ENCODE measurements at places on chromosomes 6 and 20. TPM values are rescaled to one million over a fixed set of nuclear protein-coding genes. Genes with fewer than 3 reads are reported as not detected.

GRCh38 chr6:152948150-152948768 lies 34.6 kb downstream of the FBXO5 start:
- DNase-seq = no peak

- no peak for DNase-seq
Measured at GRCh38 chr6:16067568-16067967, 61.3 kb upstream of the MYLIP start.

GRCh38 chr20:1918491-1919165 lies 23.4 kb downstream of the SIRPA start:
- no peak for DNase-seq

DNA sequence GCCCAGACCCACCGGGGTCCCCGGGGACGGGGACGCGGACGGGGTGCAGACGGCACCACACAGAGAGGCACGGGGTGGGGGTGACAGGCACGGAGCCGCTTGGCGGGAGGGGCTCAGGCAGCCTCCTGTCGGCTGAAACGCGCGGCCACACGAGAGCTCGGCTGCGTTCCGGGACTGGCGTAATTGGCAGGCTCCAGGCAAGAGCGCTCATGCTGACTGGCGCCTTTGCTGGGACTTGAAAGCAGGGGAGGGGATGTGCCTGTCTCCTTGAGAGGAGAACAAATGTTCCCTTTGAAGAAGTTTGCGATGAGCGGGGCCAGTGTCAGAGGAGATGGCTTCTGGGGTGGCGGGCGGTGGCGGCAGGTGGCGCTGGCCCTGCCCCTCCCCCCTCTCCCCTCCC lies 25.8 kb downstream of the BHLHE23 start:
- no peak for DNase-seq

DNA sequence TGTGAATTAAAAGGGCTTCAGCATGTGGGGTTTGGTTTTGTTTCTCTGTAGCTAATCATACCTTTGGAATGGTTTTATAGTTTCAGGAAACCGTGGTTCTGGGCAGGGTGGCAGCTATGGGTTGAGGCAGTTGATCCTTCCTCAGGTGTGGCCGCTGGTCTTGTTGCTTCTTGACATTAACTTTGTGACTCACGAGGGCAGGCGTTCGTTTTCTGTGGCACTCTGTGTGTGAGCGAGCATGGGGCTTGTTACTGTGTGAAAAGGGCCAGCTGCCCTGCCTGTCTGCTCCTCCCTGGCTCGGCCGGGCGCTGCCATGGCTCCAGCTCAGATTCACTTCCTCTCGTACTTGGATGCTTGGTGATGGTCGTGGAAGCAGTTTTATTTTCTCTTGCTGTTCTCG lies 16.2 kb downstream of the DNAJC5 start:
- no peak for DNase-seq

DNA sequence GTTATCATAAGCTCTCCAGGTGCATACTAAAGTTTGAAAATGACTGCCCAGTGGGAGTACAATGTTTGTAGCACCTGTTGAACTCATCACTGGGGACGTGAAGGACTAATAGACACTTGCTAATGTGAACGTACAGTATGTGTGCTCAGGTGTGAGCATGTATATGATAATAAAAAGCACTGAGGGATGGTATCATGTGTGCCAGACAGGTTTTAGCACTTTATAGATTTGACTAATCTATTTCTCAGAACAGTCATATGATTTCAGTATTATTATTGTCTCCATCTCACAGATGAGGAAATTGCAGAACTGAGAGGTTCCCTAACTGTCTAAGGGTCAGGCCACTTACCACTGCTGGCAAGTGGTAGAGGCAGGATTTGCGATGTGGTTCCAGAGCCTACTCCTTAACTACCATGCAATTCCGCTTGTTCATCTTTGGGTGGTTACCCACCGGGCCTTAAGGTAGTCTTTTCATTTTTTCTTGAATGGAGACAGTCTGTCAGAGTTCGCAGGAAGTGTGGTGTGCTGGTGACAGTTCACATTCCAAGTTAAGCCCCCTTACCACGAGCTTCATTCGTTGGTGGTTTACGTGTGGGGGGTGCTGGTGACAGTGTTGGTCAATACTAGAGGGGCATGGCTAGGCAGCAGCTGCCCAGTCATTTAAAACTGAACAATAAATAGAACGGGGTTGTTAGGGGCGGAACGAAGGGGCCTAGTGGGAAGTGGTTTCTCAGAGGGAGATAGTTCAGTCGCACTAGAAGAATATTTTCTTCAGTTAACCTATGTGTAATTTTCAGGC lies 46.8 kb downstream of the RREB1 start:
- no peak for DNase-seq

- DNase-seq = no peak
Measured at GRCh38 chr6:111361648-111362047, 121.4 kb downstream of the REV3L start.

DNA sequence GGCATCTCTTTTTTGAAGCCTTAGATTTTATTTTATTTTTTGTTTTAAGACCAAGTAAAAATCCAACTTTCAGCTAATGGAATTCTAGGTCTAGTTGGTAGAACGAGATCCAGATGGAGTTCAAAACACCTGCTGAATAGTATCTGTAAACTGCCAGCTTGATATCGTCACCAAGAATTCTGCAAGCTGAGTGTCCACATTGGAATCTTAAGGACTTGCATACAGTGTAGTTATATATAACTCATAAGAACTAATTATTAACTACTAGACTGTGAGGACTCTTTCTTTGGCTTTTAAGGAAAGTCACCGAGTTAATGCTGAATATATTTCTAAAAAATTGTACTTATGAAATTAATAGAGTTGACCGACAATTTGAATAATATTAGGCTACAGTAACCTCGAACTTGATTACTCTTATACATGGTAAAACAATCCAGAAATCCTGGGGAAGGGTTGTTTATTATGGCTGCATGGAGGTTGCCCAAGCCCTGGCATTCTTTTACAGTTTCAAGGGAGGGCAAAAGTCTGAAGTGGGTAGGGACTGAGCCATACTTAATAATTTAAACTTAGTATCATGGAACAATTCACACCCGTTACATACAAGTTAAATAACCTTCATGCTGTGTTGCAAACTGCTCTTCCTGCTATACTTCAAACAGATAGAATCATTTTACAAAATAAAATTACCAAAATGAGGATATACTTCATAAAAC lies 553.9 kb downstream of the PTPRT start:
- no peak for DNase-seq

DNA sequence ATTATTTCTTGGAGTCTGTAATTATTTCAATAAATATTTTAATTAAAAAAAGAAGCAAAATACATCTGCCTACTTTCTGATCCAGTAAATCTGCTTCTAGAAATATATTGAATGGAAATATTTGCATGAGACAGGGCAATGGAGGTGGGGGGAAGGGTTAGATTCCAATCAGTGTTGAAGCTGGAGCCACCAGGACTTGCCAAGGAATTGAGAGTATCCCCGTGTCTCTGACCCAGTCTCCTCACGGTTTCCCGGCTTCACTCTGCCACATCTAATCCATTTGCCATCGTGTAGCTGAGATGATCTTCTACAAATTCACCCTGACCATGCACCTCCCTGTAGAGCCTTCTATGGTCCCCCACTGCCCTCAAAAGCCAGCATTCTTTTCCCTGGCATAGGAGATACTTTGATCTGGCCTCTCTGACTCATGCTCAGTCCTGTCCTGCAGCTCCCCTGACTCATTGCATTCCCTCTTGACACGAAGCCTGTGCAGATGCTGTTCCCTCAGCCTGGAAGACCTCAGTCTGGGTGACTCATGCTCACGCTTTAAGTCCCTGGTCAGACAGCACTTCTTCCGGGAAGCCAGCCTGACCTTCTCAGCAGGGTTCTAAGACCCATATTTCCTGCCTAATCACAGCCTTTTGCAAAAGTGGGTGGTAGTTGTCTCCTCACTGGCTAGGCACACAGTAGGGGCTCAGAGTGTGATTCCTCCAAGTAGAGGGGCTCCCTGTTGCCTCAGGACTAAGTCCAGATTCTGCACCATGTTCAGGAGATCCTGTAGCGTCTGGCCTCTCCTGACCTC lies 23.0 kb upstream of the FKBP1A start:
- DNase-seq = no peak

The DNMT3B gene
- total RNA-seq = 0.84 TPM

The SMLR1 gene
- total RNA-seq = not detected

The MCUR1 gene
- 27.4 TPM for total RNA-seq

The HUS1B gene
- total RNA-seq = 1.6 TPM

The RCAN2 gene
- not detected for total RNA-seq

The CD24 gene
- total RNA-seq = 1.9 TPM

Measured in activated naive CD4-positive, alpha-beta T cell treated with anti-CD3 and anti-CD28 coated beads, Interleukin-2, amount 50 U/mL, for 72 hours (primary cell).